ENCODE measurements at places on chromosomes 16 and 17.

DNA sequence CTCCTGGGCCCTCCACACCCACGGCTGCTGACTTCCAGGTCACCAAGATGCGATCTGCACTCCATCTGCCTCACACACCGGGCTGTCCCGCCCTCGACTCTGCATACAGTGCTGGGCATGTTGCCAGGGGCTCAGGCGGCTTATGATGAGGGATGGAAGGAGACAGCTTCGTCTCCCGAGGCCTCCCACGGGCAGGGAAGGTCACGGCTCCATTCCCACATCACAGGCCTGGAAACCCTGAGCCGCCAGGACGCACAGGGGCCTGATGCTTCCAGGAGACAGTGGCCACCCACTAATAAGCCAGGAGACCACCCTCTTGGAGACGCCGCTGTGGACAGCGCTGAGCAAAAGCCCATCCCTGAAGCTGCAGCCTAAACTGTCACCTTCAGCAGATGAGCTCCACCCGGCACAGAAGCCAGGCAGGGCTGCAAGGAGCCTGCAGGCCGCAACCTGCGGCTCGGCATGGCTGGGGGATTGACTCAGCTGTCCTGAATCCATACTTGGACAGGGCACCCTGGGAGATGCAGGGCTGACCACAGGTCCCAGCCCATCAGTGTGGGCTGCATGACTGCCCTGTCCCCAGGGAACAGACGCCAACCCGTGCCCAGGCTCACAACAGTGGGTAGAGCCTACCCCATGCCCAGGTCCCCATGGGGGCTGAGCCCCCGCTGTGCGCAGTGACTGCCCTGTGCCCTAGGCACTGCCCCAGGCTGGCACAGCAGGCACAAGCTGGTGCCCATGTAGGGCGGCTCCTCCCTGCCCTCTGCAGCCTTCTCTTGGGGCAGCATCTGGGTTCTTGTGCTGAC is 34.4 kb downstream of the SLC7A5 start:
- no peak for DNase-seq

DNA sequence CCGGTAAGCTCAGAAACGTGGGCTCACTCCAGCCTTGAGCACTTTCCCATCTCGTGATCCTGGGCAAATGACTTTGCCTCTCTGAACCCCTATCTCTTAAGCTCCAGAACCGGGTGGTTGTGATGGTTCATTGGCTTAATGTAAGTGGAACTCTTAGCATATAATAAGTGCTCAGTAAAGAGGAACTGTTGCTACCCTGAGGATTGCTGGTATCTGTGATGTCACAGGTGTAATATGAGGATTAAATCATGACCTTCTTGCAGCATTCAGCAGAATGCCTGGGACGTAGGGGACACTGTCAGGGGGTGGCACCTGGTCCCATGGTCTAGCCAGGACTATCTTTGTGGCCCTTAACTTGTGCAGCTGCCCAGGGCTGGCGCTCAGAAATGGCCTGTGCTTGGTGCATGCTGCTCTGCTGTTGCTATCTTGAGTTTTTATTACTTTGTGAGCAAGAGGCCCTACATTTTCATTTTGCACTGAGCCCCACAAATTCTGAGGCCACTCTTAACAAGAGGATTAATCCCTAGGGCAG is 68.8 kb downstream of the SREBF1 start:
- no peak for DNase-seq

GRCh38 chr16:18800775-18801144 is 589 bp downstream of the ARL6IP1 start:
- no peak for DNase-seq

- DNase-seq = peak; percentile 32
These were observed 67.3 kb downstream of the ANKRD11 start for GRCh38 chr16:89422905-89423630.

DNA sequence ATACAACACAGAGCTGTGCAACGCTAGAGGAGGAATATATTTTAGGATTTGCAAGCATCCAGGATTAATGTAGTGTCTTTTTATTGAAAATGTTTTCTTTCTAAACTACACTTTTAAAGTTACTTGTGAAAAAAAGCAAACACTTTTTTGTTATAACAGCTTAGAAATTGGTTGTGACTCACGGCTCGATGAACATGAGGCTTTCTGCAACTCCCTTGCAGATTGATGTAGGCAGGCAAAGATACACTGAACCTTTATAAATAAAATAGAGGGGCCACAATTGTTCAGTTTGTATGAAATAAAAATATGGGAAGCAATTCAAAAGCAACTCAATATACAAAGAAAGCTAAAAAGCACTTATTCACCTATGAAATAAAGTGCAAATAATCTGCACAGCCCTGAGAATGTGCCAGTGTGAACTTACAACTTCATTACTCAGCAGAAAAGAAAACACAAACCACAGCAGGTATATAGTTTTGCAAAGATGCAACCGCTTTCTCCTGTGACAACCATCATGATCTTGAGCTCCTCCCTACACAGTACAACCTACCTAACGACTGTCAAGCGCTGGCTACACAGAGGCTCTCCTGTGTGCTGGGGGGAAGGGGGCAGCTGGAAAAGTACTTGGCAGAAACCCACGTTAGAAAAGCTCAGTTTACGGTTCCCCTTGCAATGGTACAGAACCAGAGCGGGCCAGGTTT is 948 bp downstream of the LUC7L start:
- DNase-seq = no peak

- DNase-seq = no peak
These were observed 2.6 kb downstream of the TSPOAP1 start for GRCh38 chr17:58325976-58326468.

DNA sequence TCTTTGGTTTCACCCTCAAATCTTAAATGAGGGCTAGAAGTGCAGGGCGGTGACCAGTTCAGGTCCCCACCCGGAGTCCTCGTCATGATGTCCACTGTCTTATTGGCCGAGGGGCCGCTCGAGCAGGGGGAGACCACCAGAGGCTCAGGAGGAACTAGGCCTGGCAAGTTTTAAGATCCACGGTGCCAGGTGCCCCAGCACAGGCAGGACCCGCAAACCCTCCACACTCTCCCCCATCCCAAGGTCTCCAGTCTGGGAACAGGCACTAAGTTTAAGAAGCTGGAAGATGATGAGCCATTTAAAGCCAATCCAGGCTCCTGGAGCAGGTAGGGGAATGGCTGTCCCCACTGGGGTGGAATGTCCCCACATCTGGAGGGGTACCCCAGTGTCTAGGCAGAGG is 4.1 kb downstream of the DLX3 start:
- DNase-seq = no peak

All from stimulated activated CD8-positive, alpha-beta memory T cell treated with anti-CD3 and anti-CD28 coated beads, Interleukin-15, amount 100 ng/mL, for 1 hour (primary cell).